ENCODE measurements at places on chromosomes 7 and 10. TPM values are rescaled to one million over a fixed set of nuclear protein-coding genes. Genes with fewer than 3 reads are reported as not detected.

The NUTM2A gene
- total RNA-seq = 1.0 TPM

DNA sequence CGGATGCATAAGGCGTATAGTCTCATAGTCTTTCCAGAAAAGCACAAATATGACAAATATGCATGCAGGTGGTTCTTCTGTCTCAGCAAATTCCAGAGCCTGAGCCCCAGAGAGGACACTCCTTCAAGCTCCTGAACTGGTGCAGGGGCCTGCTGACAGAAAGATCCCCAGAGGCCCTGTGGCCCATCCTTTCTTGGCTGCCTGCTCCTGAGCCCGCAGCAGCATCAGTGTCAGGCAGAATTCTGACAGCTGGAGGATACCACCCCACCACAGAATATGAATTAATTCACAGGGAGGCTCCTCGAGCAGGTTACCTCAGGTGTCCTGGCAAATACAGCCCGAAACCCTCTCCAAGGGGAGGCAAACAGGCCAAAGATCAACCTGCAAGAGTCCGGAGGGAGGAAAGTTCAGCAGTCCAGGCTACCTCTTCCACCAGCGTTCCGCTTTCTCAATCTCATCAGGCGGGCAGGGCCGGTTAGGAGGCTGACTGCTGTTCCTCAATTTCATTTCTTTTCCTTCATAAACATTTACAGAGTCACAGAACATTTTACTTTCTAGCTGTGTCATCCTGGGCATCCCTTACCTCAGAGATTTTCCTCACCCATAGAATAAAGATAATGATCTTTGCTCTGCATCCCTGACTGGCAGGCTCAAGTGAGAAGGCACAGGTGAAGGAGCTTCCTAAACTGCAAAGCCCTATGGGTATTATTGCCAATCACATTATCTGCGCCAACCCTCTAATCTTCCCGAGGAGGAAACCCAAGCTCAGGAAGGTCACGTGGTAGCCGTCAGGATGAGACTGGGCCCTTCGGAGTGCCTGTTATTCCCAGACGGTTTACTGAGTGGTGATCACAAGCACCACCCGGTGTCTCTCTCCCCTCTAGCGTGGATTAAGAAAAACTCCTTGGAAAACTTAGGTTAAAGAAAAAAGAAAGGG, 1.4 kb downstream of the DNAJB12 start:
- H3K4me3 ChIP-seq = peak overlapping the region; percentile 98
- peaks cover 11% of the 10 kb centered on the region for H3K4me1 ChIP-seq
- DNase-seq = peak; percentile 71
- no peaks in the 10 kb centered on the region for H3K36me3 ChIP-seq
- H3K27ac ChIP-seq = peak overlapping the region; percentile 98

The ZCCHC24 gene
- 30.3 TPM for total RNA-seq

The MSS51 gene
- 1.0 TPM for total RNA-seq

The NEBL gene
- total RNA-seq = not detected

The GDF2 gene
- total RNA-seq = not detected

DNA sequence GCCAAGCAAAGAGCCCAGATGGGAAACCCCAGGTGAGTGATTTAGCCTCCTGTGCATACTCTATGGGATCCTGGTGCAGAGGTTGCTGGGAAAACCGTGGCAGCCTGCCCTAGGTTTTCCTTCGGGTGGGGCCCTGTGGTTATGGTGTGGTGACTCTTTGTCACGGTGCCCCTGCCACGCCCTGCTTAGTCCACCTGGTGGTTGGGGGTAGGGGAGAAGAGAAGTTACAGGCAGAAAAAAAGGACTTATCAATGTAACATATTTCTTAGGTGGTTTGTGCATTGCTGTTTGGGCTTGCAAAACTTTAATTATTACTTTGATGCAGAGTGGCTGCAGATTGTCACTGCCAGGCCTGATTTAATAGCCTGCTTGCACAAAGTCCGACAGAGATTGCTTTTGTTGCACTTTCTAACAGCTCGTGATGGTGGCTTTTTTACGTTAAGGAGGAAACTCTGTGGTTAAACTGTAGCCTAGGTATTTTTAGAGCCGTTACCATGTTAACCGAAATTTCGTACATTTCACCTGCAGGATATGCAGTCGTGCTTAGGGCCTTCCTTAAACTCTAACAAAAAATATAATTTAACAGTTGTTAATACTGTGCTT, 197.4 kb downstream of the RNLS start:
- DNase-seq = no peak
- peaks cover 10% of the 10 kb centered on the region for H3K4me1 ChIP-seq
- H3K27ac ChIP-seq = no peak overlapping the region
- H3K27me3 ChIP-seq = no peaks in the 10 kb centered on the region
- no peak overlapping the region for H3K4me3 ChIP-seq

- no peak overlapping the region for H3K27ac ChIP-seq
- H3K27me3 ChIP-seq = no peaks in the 10 kb centered on the region
- no peak overlapping the region for H3K4me3 ChIP-seq
- peaks cover 42% of the 10 kb centered on the region for H3K36me3 ChIP-seq
- DNase-seq = no peak
- H3K4me1 ChIP-seq = no peaks in the 10 kb centered on the region
These were observed 49.2 kb downstream of the KIF5B start for GRCh38 chr10:32007026-32007425.

The CLDN15 gene
- 5.0 TPM for total RNA-seq

GRCh38 chr10:21733710-21734109, 199.7 kb downstream of the MLLT10 start:
- H3K4me1 ChIP-seq = peaks cover 6% of the 10 kb centered on the region
- no peak overlapping the region for H3K27ac ChIP-seq
- H3K36me3 ChIP-seq = peaks cover 38% of the 10 kb centered on the region
- no peaks in the 10 kb centered on the region for H3K27me3 ChIP-seq
- DNase-seq = peak; percentile 15

DNA sequence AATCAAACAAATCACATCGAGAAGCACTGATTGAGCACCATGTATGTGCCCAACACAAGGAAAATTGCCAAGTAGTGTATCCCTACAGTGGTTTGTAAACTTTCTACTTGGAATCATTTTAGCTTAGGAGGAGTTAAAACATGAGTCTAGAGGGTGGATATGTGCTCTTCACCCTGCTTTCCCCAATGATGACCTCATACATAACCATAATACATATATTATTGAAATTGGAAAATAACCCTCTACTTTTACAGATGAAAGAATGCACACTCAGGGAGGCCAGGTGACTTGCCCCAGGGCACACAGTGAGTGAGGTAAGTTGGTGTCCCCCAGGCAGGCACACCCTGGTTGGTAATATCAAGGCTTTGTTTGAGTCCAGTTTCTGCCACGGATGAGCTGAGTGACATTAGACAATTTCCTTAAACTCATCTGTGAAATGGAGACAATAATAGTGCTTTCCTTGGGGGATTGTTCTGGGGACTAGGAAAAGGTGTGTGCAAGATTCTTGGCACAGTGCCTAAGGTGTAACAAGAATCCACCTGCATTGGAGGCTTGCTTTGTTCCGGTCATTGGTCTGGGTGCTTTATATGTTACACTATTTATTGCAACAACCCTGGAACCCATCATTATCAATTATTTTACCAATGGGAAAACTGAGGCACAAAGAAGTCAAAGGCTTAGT, 50.7 kb downstream of the BPGM start:
- H3K27me3 ChIP-seq = no peaks in the 10 kb centered on the region
- H3K36me3 ChIP-seq = no peaks in the 10 kb centered on the region
- DNase-seq = no peak
- H3K4me3 ChIP-seq = no peak overlapping the region

- H3K4me1 ChIP-seq = peaks cover 38% of the 10 kb centered on the region
- no peaks in the 10 kb centered on the region for H3K27me3 ChIP-seq
- H3K4me3 ChIP-seq = peak overlapping the region; percentile 80
- no peak overlapping the region for H3K27ac ChIP-seq
These were observed 652 bp upstream of the PODXL start for GRCh38 chr7:131556909-131557651.

DNA sequence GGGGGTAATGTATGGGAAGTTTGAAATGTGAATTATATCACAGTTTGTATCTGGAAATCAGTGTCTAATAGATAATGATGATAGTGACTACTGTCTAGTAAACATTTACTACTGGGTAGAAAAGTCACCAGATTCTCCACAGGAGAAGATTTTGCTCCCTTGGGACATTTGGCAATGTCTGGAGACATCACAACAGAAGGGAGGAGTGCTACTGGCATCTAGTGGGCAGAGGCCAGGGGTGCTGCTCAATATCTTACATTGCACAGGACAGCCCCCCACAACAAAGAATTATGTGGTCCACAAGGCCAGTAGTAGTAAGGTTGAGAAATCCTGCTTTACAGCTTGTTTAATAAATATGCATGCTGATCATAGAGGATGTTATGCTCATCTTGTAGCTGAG, 92.3 kb upstream of the PRPS1L1 start:
- no peak overlapping the region for H3K4me3 ChIP-seq
- no peak overlapping the region for H3K27ac ChIP-seq
- no peaks in the 10 kb centered on the region for H3K36me3 ChIP-seq
- H3K27me3 ChIP-seq = no peaks in the 10 kb centered on the region

The PDE6C gene
- total RNA-seq = not detected

Data from GM23248 (cell line).